Hindlimb muscle (tissue), 1 donor: ENCODE measurements at places on chromosomes 6 and 20.

DNA sequence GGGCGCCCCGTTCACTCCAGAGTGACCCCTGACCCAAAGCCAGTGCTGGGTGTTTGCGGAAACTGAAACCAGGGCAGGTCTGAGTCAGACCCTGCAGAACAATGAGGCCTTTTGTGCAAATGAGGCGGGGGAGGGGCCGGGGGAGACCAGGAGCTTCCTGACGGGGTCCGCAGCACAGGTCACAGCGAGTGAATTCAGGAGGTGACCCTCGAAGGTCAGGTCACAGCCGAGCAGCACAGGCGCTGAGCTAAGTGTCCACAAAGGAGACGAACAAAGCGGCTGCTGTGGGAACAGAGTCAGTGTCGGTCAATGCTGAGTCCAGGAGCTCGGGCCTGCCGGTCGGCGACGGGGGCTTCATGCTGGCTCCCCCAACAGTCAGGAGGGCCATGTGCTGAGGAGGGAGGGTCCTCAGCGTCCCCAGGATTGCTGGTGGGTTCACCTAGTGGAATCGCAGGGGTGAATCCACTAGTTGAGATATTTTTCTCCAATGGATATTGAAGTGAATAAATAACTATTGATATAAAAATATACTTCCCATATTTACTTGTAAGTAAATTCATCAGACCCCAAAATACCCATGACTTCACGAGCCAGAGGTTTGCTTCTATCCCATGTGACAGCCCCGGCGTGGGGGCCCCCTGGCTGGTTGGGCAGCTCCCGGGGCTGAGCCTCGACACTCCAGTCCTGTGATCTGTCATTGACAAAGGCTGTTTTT, 188.4 kb upstream of the SULF2 start:
- no peak for DNase-seq

GRCh38 chr20:49381558-49382493, 100.6 kb downstream of the KCNB1 start:
- peak; percentile 75 for DNase-seq

- no peak for DNase-seq
Measured at GRCh38 chr20:48336597-48336996, 491.2 kb downstream of the PREX1 start.

DNA sequence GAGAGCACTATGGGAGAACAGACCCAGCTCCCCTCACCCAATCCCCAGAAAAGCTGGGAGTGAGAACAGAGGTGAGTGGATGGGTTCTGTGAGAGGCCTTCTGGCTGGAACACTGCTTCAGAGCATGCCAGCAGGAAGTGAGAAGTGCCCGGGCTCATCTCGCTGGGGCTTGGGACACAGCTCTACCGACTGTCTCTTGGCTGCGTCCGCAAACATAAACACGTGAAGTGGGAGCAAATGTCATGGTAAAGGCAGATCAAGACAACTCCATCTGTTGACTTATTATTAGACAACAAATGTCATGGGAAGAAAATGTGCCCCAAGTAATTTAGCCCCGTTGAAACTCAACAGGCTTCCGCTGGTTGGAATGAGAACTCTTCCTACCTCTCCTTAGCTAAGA, 25.9 kb downstream of the GNAS-AS1 start:
- no peak for DNase-seq

DNA sequence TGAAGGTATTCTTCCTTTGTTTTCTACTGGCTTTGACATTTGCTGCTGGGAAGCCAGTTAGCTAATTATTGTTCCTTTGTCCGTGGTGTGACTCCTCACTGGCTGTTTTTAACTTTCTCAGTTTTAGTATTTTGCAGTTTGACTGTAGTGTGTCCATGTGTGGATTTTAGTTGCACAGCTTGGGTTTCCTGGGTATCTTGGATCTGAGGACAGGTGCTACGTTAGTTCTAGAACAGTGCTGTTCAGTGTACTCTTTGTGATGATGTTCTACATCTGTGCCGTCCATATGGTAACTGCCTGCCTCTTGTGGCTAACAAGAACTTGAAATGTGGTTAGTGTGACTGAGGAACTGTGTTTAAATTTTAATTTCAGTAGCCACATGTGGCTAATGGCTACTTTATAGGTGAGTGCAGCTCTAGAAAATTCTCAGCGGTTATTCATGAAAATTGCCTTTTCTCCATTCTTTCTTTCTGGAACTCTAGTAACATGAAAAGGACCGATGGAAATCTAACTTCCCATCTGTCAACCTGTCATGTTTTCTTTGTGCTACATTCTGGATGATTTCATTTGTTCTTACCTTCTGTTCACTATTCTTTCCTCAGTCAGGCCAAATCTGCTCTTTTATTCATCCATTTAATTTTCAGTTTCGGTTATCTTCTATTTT, 7.4 kb downstream of the SNX9 start:
- DNase-seq, result no peak

- DNase-seq, result no peak
Measured at GRCh38 chr6:16632101-16632500, 129.2 kb downstream of the ATXN1 start.

- DNase-seq, result no peak
Measured at GRCh38 chr6:32895006-32895345, 41.0 kb downstream of the PSMB9 start.

- no peak for DNase-seq
Measured at GRCh38 chr6:102417368-102417998, 1024.0 kb downstream of the GRIK2 start.

DNA sequence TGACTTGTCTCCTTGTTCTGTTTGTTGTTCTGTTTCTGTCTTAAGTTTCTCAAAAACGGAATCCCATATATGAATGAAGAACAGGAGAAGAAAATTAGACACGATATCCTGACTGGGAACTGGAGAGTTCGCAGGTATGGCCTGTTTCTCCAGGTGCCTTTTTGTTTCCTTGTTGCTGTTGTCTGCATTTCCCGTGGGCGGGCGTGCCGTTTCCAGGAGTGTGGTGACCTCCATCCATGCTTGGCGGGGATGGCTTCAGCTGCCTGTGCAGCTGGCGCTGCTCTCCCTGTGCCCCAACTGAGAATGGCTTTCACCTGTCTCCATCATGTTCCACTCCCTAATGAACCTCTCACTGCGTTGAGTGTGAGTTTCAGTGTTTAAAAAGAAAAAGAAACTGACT, 4.4 kb downstream of the PNLDC1 start:
- no peak for DNase-seq

- DNase-seq, result no peak
Measured at GRCh38 chr20:13515291-13515690, 123.4 kb downstream of the TASP1 start.

DNA sequence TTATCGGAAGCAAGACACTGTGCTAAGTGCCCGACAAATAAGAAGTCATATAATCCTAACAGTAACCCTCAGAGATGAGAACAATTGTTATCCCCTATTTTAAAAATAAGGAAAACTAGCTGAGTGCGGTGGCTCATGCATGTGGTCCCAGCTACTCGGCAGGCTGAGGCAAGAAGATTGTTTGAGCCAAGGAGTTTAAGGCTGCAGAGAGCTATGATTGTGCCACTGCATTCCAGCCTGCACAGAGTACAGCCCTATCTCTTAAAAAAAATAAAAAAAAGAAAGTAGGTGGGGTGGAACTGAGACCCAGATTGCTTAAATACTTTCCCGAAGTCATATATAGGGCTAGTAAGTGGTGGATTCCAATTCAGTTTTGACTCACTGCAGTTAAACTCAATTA, 84.7 kb downstream of the UST start:
- no peak for DNase-seq

DNA sequence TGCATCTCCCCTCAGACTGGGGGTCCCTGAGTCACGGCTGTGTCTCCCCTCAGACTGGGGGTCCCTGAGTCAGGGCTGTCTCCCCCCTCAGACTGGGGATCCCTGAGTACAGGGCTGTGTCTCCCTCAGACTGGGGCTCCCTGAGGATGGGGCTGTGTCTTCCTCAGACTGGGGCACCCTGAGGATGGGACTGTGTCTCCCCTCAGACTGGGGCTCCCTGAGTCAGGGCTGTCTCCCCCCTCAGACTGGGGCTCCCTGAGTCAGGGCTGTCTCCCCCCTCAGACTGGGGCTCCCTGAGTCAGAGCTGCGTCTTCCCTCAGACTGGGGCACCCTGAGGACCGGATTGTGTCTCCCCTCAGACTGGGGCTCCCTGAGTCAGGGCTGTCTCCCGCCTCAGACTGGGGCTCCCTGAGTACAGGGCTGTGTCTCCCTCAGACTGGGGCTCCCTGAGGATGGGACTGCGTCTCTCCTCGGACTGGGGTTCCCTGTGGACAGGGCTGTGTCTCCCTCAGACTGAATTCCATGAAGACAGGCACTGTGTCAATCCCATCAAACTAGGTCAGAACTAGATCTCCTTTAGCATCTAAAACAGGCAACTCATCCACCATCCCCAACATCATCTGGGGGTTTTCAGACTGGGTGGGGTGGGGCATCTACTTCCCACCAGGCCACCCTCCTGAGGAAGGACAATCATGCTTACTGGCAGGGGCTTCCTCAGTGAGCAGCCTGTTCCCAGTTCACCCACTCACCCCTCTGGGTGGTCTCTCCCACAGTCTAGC, 60.7 kb downstream of the MRPL14 start:
- DNase-seq, result no peak

GRCh38 chr20:513429-513828, 30.2 kb downstream of the CSNK2A1 start:
- no peak for DNase-seq

- DNase-seq, result no peak
Measured at GRCh38 chr6:71292001-71292400, 3.4 kb downstream of the OGFRL1 start.

GRCh38 chr6:113352029-113352801, 504.9 kb upstream of the MARCKS start:
- no peak for DNase-seq

DNA sequence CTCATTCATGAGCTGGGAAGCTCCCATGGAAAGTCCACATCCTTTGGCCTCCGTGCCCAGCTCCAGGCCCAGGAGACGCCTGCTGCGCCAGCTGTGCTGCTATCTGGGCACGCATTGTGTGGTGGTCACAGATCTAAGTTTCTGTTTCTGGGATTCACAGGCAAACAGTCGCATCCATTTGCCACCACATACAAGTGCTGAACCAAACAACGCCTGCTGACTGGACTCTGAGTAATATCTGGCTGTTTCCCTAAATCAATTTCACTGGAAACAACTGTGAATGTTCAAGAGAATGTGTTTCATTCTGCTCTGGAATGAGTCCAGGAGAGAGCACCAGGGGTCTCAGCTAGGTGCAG, 45.5 kb downstream of the IRF4 start:
- DNase-seq, result no peak

- DNase-seq, result no peak
Measured at GRCh38 chr20:24523661-24524060, 54.2 kb downstream of the SYNDIG1 start.

DNA sequence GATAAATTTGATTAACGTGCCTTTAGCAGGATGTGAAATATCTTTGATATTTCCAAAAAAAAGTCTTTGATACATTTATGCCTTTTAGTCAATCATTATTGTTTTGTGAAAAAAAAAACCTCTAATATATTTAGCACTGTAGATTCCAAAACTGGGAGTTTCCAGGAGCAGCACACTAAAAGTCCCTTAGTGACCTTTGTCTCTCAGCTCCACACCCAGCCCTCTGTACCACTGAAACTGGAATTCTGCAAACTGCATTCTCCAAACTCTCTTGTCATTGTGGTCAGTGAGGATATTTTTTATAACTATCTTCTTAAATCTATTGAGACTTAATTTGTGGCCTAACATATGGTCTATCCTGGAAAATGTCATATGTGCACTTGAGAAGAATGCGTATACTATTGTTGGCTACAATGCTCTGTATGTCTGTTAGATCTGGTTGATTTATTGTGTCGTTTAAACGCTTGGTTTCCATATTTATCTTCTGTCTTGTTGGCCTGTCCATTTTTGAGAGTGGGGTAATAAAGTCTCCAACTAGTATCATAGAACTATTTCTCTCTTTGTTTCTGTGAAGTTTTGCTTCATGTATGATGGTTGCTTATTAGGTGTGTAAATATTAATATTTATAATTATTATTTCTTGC, 73.2 kb upstream of the CNKSR3 start:
- no peak for DNase-seq

- no peak for DNase-seq
Measured at GRCh38 chr6:87199787-87200186, 44.4 kb downstream of the ZNF292 start.

GRCh38 chr6:161694995-161695394, 421.1 kb upstream of the AGPAT4 start:
- DNase-seq, result no peak

DNA sequence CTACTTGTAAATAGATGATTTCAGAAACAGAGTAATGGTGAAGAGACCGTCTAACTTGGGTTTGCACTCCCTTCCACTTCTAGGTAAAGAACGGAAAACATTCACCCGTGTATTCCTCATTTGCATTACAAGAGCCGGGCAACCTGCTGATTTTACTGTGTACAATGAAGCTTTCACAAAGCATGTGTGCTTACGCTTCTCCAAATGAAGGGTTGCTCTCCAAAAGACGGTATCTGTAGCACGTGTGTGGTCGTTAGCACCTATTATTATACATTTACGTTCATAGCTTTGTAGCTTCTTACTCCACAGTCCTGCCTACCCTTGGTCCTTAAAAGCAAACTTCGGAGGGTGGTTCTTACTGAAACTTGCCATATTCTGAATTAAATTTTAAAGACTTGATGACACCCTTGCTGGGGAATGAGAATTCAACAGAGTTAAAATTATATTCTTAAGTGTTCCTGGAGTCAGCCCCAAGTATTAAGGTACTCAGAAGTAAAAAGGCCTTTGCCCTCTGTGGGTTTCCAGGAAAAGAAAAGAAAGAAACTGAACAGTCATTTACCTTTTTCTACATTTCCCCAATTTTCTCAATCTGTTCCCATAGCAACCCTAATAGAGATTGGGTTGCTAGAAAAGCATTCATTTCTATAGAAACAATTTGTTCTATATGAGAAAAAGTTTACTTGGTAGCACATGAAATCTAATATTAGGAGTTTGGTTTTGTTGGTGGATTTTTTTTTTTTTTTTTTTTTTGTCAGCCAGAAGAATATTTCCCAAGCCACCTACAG, 61.9 kb upstream of the KCNG1 start:
- DNase-seq, result no peak

DNA sequence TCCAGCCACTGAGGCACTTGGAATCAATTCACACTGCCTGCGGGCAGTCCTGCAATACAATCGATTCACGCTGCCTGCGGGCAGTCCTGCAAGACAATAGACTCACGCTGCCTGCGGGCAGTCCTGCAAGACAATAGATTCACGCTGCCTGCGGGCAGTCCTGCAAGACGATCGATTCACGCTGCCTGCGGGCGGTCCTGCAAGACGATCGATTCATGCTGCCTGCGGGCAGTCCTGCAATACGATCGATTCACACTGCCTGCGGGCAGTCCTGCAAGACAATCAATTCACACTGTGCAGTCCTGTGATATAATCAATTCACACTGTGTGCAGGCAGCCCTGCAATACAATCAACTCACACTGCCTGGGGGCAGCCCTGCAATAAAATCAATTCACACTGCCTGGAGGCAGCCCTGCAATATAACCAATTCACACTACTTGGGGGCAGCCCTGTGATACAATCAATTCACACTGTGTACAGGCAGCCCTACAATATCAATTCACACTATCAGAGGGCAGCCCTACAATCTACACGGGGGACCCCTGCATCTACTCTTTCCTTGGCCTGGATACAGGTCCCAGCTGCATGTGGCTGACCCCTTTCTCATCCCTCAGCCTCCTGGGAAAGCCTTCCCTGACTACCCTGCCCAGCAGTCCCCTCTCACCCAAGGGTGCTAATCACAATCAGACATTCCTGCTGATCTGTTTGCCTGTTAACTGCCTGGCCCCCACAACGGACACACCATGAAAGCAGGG, 10.4 kb downstream of the TAF4 start:
- no peak for DNase-seq

GRCh38 chr6:160393891-160394653, 45.9 kb downstream of the SLC22A3 start:
- DNase-seq, result no peak
